ENCODE measurements at places on chromosomes 4 and X. TPM values are rescaled to one million over a fixed set of nuclear protein-coding genes. Genes with fewer than 3 reads are reported as not detected.

DNA sequence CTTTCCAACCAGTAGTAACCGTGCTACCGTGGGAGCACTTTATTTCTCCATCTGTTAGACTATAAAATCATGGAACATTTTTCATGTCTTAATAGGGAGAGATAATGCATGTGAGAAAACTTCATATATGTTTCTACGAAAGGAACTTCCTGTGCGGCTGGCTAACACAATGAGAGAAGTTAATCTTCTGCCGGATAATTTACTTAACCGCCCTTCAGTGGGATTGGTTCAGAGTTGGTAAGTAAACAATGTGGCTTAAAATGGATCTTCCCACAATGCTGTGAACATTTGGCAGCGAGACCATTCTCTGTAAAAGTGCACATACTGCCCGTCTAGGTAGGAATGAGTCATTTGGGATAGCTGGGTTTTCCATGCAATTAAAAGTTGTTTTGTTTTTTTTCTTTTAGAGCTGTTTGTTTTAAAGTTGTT is 29.6 kb downstream of the PDK3 start:
- no peak overlapping the region for H3K4me3 ChIP-seq
- H3K27ac ChIP-seq = peak overlapping the region; percentile 51
- peak; percentile 47 for DNase-seq
- H3K27me3 ChIP-seq = no peaks in the 10 kb centered on the region
- H3K4me1 ChIP-seq = peaks cover 8% of the 10 kb centered on the region

DNA sequence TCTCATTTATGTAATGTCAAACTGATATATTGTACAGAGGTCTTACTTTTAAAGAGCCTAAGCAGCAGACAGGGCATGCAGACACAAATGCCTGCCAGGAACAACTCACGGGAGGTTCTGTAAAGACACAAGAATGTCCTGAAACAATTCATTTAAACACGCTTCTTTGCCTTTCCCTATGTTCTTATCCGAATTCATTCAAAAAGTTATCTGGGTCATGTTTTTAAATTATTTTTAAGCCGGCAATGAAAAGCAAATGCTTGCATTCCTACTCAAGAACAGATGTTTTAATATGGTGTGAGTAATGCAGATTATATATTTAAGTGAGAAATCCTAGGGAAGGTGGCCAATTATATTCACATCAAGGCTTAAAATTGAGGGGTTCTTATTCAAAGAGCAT is 192.6 kb downstream of the PDGFC start:
- H3K27ac ChIP-seq = no peak overlapping the region
- H3K4me1 ChIP-seq = no peaks in the 10 kb centered on the region
- no peak for DNase-seq
- no peaks in the 10 kb centered on the region for H3K36me3 ChIP-seq
- H3K4me3 ChIP-seq = no peak overlapping the region
- H3K27me3 ChIP-seq = no peaks in the 10 kb centered on the region

DNA sequence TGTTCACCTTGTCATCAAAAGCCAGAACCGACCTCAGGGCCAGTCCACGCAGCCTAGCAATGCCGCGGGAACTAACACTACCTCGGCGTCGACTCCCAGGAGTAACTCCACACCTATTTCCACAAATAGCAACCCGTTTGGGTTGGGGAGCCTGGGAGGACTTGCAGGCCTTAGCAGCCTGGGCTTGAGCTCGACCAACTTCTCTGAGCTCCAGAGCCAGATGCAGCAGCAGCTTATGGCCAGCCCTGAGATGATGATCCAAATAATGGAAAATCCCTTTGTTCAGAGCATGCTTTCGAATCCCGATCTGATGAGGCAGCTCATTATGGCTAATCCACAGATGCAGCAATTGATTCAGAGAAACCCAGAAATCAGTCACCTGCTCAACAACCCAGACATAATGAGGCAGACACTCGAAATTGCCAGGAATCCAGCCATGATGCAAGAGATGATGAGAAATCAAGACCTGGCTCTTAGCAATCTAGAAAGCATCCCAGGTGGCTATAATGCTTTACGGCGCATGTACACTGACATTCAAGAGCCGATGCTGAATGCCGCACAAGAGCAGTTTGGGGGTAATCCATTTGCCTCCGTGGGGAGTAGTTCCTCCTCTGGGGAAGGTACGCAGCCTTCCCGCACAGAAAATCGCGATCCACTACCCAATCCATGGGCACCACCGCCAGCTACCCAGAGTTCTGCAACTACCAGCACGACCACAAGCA is 898 bp downstream of the UBQLN2 start:
- H3K4me3 ChIP-seq = peak overlapping the region; percentile 70
- H3K27me3 ChIP-seq = no peaks in the 10 kb centered on the region
- no peaks in the 10 kb centered on the region for H3K36me3 ChIP-seq
- DNase-seq = peak; percentile 48

DNA sequence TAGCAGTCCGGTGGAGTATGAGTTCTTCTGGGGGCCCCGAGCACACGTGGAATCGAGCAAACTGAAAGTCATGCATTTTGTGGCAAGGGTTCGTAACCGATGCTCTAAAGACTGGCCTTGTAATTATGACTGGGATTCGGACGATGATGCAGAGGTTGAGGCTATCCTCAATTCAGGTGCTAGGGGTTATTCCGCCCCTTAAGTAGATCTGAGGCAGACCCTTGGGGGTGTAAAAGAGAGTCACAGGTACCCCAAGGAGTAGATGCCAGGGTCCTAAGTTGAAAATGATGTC is 852 bp downstream of the MAGEH1 start:
- H3K36me3 ChIP-seq = no peaks in the 10 kb centered on the region
- peaks cover 3% of the 10 kb centered on the region for H3K4me1 ChIP-seq
- DNase-seq = no peak
- peak overlapping the region; percentile 62 for H3K4me3 ChIP-seq
- peak overlapping the region; percentile 93 for H3K27ac ChIP-seq

DNA sequence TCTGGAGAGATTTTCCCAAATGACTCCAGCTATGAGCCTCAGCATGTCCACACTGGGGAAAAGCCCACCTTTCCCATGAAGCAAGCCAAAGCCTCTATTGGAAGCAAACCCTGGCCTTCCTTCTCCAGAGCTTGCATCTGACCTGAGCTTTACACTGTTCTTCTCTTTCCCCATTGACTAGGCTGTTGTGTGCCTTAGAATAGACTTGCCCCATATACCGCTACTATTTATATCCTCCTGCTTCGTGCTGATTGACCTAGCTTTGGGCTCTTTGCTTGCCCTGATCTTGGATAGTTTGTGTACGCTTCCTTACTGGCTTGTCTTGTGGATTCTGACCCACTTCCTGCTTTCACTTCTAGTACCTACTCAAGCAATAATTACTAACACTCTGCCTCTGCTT is 30.9 kb downstream of the FAM9B start:
- no peaks in the 10 kb centered on the region for H3K4me1 ChIP-seq
- H3K27me3 ChIP-seq = no peaks in the 10 kb centered on the region
- no peak overlapping the region for H3K27ac ChIP-seq

DNA sequence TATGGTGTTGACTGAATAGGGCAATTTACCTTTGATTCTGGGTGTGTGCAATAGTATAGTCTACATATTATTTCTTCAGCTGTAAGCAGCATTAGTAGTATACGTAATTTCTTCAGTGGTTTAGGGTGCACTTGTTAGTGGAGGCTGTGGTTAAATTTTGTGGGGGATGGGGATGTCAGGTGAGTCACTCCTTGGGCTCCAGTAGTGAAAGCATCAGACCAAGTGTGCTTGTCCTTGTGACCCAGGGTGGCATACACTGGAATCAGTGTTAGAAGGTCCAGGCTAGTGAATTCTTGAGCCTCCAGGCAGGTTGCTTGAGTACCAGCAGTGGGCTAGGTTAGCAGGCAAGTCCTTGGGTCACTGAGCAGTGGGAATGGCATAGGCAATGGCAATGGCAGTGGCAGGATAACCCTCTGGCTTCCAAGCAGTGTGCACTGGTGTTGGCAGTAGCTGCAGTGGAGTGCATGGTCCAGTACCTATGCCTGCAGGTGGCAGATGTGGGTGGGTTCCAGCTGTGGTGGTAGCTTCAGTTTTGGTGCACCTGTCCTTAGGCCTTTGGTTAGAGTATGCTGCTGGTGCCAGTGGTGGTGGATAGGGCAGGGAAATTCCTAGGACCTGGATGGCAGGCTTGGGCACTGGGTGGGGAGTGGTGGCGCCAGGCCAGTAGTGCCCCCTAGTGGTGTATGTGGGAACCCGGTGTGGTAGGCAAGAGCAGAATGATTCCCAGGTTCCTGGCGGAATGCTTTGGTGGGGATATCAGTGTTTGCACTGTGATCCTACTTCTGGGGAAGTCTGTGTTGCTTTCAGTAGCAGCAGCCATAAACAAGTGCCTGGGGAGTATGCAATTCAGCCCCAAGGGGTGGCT is 531.0 kb downstream of the SMARCA1 start:
- H3K27ac ChIP-seq = no peak overlapping the region
- H3K27me3 ChIP-seq = no peaks in the 10 kb centered on the region
- H3K4me1 ChIP-seq = no peaks in the 10 kb centered on the region
- H3K4me3 ChIP-seq = no peak overlapping the region
- no peaks in the 10 kb centered on the region for H3K36me3 ChIP-seq
- no peak for DNase-seq

- no peak overlapping the region for H3K27ac ChIP-seq
- DNase-seq = no peak
- H3K4me1 ChIP-seq = no peaks in the 10 kb centered on the region
- no peaks in the 10 kb centered on the region for H3K36me3 ChIP-seq
These were observed 561.5 kb downstream of the INPP4B start for GRCh38 chr4:142284402-142285221.

DNA sequence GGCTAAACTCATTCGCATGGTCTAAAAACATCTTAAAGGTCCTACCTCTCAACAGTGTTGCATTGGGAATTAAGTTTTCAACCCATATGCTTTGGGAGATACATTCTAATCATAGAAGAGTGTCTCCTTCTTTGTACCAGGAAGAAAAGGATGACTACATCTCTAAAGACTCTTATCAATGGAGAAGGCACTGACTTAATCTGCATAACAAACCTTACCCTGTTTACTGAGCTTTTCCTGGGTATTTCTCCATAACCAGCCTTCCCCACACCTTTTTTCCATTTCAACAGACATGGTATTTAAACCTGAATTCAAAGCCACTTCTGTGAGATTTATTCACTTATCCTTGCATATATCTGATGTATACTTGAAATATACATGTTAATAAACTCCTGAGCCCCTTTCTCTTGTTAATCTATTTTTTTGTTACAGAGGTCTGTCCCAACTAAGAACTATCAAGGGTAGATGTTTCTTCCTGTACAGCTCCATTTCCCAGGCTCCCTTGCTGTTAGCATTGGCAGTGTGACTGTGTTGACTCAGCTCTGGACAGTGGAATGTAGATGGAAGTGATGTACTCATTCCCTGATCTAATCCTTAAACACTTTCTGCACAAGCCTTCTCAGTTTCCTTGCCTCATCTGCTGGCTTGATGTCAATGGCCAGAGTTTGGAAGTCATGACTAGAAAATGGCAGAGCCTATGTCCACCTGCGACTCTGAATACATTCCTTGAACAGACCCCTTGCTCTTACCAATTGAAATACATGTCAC is 148.9 kb upstream of the CPEB2 start:
- no peaks in the 10 kb centered on the region for H3K36me3 ChIP-seq
- H3K27ac ChIP-seq = no peak overlapping the region
- no peaks in the 10 kb centered on the region for H3K4me1 ChIP-seq
- H3K4me3 ChIP-seq = no peak overlapping the region

DNA sequence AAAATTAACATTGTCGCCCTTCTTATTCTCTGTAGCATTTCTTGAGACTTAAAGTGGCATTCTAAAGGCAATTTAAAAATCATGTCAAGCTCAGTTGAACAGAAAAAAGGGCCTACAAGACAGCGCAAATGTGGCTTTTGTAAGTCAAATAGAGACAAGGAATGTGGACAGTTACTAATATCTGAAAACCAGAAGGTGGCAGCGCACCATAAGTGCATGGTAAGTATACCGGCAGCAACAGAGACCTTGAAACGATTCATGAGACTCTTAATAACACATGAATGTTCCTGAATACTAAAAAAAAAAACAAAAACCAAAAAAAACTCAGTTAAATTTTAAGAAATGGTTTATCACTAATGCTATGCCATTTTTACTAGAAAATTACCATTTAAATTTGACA is 82.4 kb upstream of the HPRT1 start:
- peak; percentile 20 for DNase-seq
- H3K36me3 ChIP-seq = no peaks in the 10 kb centered on the region
- no peaks in the 10 kb centered on the region for H3K27me3 ChIP-seq
- no peak overlapping the region for H3K27ac ChIP-seq
- H3K4me1 ChIP-seq = no peaks in the 10 kb centered on the region

GRCh38 chr4:178275671-178276360 is 833.6 kb upstream of the AGA start:
- no peaks in the 10 kb centered on the region for H3K27me3 ChIP-seq
- no peak overlapping the region for H3K27ac ChIP-seq
- no peak overlapping the region for H3K4me3 ChIP-seq
- DNase-seq = no peak
- H3K36me3 ChIP-seq = no peaks in the 10 kb centered on the region

GRCh38 chr4:36348403-36348938 is 67.1 kb downstream of the DTHD1 start:
- H3K4me3 ChIP-seq = no peak overlapping the region
- H3K27me3 ChIP-seq = no peaks in the 10 kb centered on the region
- DNase-seq = no peak

DNA sequence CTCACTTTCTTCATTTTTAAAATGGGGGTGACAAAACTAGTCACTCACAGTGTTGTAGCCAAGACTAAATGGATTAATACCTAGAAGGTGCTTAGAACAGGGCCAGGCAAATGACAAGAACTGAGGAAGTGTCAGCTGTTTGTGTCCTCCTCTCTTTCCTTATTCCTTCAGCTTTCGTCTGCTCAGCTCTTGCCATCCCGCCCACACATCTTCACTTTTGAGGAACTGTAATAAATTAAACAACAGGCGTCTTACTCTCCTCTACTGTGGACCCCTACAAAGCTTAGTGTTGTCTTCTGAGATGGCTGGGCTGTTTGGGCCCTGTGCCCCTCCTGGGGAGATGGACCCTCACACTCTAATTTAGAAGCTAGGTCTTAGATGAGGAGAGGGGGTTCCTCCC is 2.7 kb downstream of the HPSE start:
- H3K36me3 ChIP-seq = no peaks in the 10 kb centered on the region
- no peak overlapping the region for H3K4me3 ChIP-seq
- no peak overlapping the region for H3K27ac ChIP-seq
- DNase-seq = no peak
- H3K27me3 ChIP-seq = peaks cover 16% of the 10 kb centered on the region

GRCh38 chrX:30282527-30282926 is 26.7 kb downstream of the NR0B1 start:
- H3K4me3 ChIP-seq = no peak overlapping the region
- no peaks in the 10 kb centered on the region for H3K27me3 ChIP-seq
- H3K27ac ChIP-seq = no peak overlapping the region
- H3K36me3 ChIP-seq = no peaks in the 10 kb centered on the region
- DNase-seq = no peak

DNA sequence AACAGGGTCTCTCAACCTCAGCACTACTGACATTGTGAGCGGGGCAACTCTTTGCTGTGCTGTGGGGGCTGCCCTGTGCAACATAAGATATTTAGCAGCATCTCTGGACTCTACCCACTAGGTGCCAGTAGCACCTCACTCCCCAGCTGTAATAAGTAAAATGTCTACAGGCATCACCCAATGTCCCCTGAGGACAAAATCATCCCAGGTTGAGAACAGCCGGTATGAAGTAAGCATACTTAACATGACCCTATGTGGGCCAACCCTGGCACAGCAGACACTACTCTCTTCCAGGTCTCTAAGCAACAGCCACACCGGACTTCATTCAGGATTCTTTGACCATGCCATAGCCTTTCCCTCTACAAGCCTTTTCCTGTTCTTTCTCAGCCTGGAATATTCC is 10.5 kb upstream of the MGST2 start:
- no peaks in the 10 kb centered on the region for H3K27me3 ChIP-seq
- no peak overlapping the region for H3K27ac ChIP-seq
- no peaks in the 10 kb centered on the region for H3K36me3 ChIP-seq
- DNase-seq = peak; percentile 46

Gene SSX1
- polyA plus RNA-seq = not detected

Gene CCDC149
- polyA plus RNA-seq = 2.2 TPM

Gene DDX53
- polyA plus RNA-seq = not detected

Measured in small intestine (tissue), 16 donors.